ENCODE measurements at places on chromosomes 1 and 21. TPM values are rescaled to one million over a fixed set of nuclear protein-coding genes. Genes with fewer than 3 reads are reported as not detected.

The MX2 gene
- total RNA-seq = 13.2 TPM

The LDLRAD1 gene
- total RNA-seq = not detected

The CD34 gene
- not detected for total RNA-seq

GRCh38 chr1:8465013-8465412 is 147.1 kb downstream of the SLC45A1 start:
- no peak overlapping the region for H3K4me3 ChIP-seq
- peaks cover 29% of the 10 kb centered on the region for H3K4me1 ChIP-seq
- H3K27ac ChIP-seq = no peak overlapping the region
- DNase-seq = no peak
- no peaks in the 10 kb centered on the region for H3K36me3 ChIP-seq

- no peaks in the 10 kb centered on the region for H3K27me3 ChIP-seq
- no peak for DNase-seq
- peaks cover 25% of the 10 kb centered on the region for H3K4me1 ChIP-seq
- H3K27ac ChIP-seq = peak overlapping the region; percentile 74
Measured at GRCh38 chr1:227748496-227749182, 13.4 kb downstream of the SNAP47 start.

- no peaks in the 10 kb centered on the region for H3K27me3 ChIP-seq
- H3K36me3 ChIP-seq = no peaks in the 10 kb centered on the region
- H3K4me3 ChIP-seq = no peak overlapping the region
- no peak for DNase-seq
- no peak overlapping the region for H3K27ac ChIP-seq
- no peaks in the 10 kb centered on the region for H3K4me1 ChIP-seq
Measured at GRCh38 chr1:65109487-65109886, 38.5 kb upstream of the AK4 start.

DNA sequence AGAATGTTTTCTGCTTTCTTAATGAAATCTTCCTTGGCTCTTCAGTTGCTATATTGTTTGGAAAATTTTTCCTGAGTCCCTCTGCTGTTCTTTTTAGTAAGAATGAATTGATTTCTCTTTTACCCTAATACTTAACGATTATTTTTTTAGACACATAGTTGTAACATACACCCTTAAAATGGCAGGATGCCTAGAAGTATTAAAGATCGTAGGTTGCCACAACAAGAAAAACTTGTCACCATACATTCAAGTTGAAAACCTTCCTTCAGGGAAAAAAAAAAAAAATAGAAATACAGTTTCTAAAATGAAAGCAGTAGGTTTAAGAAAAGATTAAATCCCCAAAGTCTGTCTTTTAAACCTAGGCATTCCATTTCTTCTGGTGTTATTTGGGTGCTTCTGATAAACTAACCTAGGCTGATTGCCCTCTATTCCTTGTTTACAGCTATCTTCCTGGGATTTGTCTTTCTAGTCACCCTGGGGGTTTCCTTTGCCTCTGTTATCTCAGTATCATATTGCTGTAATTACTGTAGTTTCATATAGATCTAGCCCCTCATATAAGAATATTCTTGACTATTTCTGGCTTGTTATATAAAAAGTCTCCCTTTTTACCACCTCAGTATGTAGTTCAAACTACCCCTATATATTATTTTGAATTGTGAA is 16.8 kb downstream of the SUCO start:
- DNase-seq = no peak
- no peaks in the 10 kb centered on the region for H3K36me3 ChIP-seq
- H3K4me3 ChIP-seq = no peak overlapping the region
- H3K4me1 ChIP-seq = peaks cover 27% of the 10 kb centered on the region
- no peaks in the 10 kb centered on the region for H3K27me3 ChIP-seq
- no peak overlapping the region for H3K27ac ChIP-seq

DNA sequence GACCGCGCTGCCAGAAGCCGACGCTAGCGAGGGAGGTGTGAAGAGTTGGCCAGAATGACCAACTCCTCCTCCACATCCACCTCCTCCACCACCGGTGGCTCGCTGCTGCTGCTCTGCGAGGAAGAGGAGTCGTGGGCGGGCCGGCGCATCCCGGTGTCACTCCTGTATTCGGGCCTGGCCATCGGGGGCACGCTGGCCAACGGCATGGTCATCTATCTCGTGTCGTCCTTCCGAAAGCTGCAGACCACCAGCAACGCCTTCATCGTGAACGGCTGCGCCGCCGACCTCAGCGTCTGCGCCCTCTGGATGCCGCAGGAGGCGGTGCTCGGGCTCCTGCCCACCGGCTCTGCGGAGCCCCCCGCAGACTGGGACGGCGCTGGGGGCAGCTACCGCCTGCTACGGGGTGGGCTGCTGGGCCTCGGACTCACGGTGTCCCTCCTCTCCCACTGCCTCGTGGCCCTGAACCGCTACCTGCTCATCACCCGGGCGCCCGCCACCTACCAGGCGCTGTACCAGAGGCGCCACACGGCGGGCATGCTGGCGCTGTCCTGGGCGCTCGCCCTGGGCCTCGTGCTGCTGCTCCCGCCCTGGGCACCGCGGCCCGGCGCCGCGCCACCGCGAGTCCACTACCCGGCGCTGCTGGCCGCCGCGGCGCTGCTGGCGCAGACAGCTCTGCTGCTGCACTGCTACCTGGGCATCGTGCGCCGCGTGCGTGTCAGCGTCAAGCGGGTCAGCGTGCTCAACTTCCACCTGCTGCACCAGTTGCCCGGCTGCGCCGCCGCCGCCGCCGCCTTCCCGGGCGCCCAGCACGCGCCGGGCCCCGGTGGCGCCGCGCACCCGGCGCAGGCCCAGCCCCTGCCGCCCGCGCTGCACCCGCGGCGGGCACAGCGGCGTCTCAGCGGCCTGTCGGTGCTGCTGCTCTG is 1.2 kb downstream of the GPR88 start:
- H3K27ac ChIP-seq = no peak overlapping the region
- H3K36me3 ChIP-seq = no peaks in the 10 kb centered on the region
- peaks cover 15% of the 10 kb centered on the region for H3K27me3 ChIP-seq
